Stimulated activated CD4-positive, alpha-beta T cell treated with anti-CD3 and anti-CD28 coated beads, Interleukin-2, amount 100 ng/mL, for 24 hours (primary cell): ENCODE measurements at places on chromosomes 4 and X.

DNA sequence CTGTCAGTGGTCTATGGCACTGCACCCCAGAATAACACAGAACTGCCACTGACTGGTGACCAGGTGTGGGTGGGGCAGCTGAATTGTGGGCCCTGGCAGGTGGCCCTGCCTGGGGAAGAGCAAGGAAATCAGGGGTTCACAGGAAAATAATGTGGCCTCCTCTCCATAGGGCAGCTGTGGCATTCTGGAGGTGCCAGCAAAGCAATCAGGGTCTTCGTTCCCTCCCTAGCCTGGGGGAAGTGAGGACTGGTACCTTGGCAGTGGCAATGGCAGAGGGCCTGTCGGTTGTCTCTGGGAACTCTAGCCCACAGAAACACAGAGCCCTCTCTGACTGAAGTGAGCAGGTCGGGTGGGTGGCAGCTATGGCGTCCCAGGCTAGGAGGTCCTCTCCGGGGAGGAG, 223.0 kb downstream of the GRIA2 start:
- no peak for DNase-seq

GRCh38 chrX:9701790-9702189, 63.9 kb downstream of the GPR143 start:
- no peak for DNase-seq

- DNase-seq = no peak
Measured at GRCh38 chr4:114100288-114101031, 121.0 kb upstream of the ARSJ start.

DNA sequence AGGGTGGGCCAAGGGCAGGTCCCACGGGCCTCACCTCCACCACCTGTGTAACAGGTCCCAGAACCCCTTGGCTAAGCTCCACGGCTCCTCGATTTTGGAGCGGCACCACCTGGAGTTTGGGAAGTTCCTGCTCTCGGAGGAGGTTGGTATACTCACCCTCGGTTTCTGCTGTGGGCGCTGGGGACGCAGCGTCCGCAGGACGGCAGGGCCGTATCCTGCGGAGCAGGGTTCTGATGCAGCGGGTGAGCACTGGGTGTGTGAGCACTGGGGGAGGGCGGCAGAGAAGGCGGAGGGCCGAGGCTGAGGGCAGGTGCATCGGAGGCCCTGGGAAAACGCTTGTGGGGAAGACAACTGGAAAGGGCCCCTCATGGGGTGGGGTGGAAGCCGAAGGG, 11.0 kb downstream of the ATP5ME start:
- no peak for DNase-seq

DNA sequence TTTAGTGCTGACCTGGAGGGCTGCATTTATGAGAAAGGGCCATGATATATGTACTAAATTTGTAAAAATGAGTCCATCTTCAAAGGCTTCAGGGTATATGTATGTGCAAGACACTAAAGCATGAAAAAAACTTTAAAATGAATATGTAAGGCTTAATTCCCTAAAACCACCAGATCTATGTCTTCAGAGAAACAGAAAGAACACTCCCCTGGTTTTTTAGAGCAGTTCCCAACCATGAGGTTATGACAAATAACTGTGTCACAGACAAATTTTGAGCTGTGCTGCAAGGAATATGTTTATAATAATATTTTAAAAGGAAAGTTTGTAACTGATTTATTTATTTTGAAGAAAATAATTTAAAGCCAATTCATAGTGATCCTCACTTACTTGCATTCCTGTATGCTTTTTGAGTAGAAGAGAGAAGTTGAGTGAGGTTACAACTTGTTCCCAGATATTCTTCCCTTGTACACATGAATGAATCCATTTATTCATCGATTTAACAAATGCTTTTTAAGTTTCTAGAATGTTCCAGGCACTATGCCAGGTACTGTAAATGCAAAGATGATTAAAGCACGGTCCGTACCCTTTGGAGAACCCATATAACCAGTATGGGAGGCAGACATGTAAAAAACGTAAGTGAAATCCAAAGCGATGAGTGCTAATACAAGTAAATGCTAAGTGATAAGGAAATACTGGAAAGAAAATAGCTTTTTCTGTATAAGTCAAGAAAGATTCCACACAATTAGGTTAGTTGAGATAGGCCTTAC, 295.2 kb upstream of the DIAPH2 start:
- DNase-seq = no peak

DNA sequence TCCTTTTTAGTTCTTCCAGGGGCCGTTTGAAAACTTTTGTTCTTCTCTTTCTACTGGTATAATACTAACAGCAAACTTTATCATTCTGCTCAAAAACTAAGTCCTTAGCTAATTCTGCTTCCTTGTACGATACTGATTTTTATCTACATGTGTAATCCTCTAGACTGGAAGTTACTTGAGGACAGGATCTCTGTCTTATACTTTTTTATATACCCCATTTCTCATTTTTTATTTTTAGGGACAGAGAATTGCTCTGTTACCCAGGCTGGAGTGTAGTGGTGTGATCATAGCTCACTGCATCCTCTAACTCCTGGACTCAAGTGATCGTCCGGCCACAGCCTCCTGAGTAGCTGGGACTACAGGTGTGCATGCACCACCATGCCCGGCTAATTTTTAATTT, 2.2 kb downstream of the COX7B start:
- no peak for DNase-seq

- no peak for DNase-seq
Measured at GRCh38 chrX:35351212-35351611, 408.6 kb downstream of the FAM47B start.

DNA sequence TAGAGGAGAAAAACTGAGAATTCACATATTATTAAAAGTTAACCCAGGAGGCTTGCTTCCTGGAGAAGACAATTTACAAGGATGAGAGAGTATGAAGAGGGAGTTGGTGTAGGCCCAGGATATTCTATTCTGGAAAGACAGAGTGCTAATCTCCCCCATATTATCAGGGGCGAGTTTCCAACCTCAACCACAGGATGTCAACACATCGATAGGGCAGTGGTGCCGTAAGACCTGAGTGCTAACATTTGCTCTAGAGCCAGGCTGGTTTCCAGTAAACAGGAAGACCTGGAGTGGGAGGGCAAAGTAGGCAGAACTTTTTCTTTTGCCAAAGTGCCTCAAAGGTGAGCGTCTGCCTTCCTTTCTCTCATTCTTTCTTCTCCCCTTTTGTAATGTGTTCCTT, 2.8 kb upstream of the AWAT1 start:
- DNase-seq = no peak

DNA sequence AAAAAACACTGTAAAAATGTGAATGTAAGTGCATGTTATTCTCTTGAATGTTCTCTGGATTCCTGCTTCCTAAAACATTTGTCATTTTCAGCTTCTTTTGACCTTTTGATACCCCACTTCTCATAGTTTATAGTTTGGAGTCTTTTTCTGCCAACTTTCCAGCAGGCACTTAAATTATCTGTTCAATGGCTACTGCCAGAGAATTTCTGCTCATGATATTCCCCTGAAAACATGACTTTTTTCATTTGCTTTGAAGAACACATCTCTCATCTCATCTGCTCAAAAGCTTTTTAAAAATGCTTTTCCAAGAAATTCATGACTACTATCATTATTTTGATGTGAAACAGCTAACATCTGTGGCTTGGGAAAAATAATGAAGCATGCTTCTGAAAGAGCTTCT, 269.7 kb upstream of the PCDH7 start:
- DNase-seq = no peak

DNA sequence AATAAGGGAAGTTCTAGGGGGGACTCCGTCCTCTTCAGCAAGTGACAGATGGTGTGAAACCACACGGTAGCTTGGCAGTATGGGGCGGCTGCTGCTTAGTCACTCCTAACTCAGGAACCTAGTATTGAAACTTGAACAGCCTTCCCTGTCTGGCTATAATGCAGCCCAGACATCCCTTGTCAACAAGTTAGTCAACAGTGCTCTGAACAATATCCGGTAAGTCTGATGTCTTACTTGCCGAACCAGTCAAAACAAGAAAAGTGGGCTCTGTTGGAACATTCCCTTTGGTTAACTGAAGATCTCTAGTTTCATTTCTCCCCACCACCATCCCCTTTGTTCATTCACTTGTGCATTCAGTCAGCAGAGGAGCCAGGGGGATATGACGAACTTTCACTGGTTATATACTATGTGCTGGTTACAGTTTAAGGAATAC, 18.7 kb upstream of the CXCL13 start:
- peak; percentile 64 for DNase-seq

DNA sequence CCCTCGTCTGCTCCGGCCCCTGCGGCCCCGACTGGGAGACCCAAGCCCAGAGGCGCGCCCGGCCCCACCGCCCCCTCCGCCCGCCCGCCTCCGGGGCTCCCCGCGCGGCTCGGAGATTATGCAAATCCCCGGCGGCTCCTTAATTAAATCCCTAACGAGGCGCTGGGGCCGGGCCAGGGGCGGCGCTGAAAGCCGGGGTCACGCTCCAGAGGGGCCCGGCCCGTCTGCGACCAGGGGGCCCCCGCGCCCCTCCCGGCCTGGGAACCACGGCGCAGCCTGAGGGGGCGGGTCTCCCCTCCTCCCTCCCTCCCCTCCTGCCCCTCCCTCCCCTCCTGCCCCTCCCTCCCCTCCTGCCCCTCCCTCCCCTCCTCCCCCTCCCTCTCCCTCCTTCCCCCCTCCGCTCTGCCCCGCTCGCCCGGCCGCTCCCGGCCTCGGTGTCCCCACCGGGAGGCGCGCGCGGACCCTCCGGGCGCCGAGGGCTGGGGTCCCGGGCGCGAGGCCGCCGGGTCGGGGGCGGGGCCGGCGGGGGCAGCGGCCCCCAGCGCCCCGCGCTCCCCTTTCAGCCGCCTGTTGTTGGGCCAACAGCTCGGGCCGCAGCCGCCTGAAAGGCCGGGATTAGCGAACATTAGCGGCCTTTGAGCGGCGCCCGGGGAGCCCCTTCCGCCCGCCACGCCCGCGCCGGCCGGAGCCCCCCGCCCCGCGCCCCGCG, 25.9 kb upstream of the FGFR3 start:
- DNase-seq = no peak

DNA sequence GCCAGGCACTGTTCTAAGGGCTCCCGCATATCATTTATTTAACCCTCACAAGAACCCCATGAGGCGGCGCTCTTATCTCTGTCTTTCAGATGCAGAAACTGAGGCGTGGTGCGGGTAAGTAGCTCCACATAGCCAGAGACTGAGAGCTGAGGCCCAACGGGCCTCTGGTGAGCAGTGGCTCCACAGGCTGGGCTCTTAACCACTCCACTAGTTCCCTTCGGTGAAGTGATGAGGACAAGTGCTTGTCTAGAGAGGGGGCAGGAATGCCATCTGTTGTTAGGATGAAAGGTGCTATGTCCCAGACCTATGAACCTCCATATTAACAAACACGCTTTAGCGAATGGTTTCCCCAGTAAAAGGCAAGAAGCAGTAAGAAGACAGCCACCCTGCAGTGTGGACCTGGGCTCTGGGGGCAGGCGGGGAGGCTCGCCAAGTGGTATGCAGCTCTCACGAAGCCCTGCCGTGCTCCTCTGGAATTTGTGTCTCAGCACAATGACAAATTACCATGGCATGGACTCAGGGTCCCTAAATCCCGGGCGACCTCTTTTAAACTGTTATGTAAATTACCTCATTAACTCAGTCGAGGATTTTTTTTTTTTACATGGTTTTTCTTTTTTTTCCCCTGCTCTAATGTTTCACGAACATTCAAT, 20.9 kb upstream of the S100G start:
- DNase-seq = no peak

DNA sequence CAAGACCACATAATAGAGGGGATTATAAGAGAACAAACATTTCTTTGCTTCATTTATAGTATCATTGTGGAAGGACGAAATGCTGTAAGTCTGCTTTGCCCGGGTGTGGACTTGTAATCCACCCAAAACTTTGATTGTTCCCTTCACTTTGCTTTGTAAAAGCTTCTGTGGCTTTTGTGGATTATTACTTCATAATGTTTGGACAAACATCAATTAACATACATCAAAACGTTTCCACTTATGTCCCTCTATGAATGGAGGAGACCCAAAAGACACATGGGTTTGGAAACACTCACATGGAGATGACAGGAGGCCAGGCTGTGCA, 415.4 kb downstream of the SPRY1 start:
- DNase-seq = no peak

- no peak for DNase-seq
Measured at GRCh38 chr4:71713611-71714203, 70.2 kb downstream of the GC start.

DNA sequence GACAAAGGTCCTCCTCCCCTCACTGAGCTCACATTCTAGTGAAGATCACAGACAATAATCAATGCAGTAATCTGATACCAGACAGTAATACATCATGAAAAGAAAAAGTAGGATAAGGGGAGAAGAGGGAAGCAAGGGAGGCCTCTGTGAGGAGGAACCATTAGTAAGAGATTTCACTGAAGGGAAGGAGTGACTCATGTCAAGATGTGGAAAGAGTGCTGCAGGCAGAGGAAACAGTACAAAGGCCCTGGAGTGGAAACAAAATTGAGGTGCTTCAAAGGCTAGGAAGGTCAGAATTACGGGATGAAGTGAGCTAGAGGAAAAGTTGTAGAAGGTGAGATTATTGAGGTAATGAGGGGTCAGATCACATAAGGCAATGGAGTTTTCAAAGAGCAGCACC, 38.1 kb downstream of the LAMTOR3 start:
- no peak for DNase-seq

- DNase-seq = no peak
Measured at GRCh38 chr4:4776934-4777333, 82.5 kb upstream of the MSX1 start.

DNA sequence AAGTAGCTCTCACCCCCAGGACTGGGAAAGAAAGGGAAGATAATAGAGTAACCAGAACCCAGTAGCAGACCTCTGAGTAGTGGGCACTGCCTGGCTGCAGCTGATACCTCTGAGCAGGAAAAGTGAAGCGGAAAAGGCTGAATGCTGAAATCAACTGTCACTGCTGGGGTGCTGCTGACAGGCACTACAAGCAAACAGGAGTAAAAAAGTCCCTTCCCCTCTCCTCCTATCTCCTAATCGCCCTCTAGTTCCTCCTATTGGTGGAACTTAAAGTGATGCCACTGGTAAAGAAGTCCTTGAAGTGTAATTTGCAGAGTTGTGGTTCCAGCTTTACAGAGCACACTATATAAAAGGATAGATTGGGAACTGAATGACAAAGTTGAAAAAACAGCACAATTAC, 32.8 kb upstream of the GLRB start:
- DNase-seq = no peak

- DNase-seq = peak; percentile 51
Measured at GRCh38 chrX:75522565-75523431, at the start of gene ZDHHC15. TSS of gene ZDHHC15 (minus strand) at chrX:75523037. CDS start at chrX:75523024, 13 bp downstream.

GRCh38 chr4:55407119-55407518, 11.4 kb downstream of the TMEM165 start:
- no peak for DNase-seq

DNA sequence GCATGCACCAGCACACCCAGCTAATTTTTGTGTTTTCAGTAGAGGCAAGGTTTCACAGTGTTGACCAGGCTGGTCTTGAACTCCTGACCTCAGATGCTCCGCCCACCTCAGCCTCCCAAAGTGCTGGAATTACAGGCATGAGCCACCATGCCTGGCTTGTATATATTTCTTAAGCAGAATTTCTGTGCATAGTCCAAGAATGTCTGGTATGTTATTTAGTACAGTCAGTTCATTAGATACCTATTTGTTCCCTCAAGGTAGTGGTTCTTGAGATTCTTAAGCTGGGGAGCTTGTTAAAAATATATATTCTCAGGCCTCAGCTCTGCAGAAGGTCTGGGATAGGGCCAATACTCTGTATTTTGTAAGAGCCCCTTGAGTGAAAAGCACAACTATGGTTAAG, 4.6 kb upstream of the SERTM2 start:
- DNase-seq = no peak

- DNase-seq = no peak
Measured at GRCh38 chr4:7367864-7368277, 66.9 kb downstream of the PSAPL1 start.
